ENCODE measurements at places on chromosomes 11 and 22.

DNA sequence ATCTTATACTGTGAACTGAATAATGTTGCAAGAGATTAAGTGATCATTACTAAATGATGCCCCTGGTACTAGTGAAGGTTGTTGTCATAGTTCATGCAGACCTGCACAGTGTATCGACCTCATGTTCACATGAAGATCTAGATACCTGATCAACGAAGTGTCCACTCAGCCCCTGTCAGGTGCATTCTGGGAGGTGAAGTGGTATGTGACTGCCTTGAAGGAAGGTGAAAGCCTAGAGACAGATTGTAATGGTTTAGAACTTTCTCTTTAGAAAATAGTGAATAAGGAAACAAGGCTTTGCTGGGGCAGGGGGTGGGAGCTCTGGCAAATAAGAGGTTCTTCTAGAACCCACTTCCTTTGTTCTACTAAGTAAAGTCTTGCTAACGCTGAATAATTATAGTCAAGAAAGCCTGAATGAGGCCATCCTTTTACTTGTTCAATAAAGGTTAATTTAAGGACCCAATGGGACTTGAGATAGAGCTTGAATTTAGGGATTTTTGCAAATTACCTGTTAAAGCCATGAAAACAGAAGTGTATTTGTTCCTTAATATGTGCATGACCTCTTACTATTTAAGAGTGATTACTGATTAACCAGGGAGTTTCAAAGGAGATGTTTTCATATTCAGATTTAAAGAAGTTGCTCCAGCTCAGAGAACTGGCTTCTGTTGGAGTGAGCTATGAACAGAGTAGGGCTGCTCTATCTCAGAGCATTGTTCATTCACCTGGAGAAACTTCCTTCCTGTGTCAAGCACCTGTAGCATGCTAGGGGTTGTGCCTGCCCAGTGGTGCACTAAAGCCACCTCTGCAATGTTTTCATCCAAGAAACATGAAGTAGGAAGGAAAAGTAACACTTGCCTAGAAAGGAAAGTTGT lies 45.3 kb downstream of the C22orf31 start:
- DNase-seq: no peak

DNA sequence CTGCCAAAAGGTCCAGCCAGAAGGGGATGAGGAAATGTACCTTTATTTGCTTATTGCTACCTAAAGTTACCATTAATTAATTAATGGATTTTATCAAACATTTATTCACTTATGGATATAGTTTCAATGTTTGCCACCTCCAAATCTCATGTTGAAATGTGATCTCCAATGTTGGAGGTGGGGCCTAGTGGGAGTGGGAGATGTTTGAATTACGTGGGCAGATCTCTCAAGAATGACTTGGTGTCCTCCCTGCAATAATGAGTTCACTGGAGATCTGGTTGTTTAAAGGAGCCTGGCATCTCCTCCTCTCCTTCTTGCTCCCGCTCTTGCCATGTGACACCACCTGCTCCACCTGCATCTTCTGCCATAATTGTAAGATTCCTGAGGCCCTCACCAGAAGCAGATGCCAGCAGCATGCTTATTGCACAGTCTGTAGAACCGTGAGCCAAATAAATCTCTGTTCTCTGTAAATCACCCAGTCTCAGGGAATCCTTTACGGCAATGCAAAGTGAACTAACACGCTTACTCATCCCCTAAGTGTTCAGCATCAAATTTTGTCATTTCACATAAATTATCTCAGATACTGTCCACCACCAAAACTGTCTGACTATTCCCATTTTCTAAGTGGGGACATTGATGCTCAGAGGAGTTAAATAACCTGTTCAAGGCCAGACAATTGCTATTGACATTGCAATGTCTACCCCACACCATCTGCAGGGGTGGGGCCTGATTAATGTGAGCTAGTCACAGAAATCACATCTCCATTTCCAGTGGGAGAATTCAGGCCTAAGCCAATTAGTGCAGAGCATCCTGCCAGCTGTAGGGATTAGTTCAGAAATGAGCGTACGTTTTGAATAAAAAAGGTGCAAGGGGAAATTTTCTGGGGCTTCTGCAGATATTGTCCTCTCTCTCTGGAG lies 51.6 kb upstream of the SYN3 start:
- DNase-seq: no peak

DNA sequence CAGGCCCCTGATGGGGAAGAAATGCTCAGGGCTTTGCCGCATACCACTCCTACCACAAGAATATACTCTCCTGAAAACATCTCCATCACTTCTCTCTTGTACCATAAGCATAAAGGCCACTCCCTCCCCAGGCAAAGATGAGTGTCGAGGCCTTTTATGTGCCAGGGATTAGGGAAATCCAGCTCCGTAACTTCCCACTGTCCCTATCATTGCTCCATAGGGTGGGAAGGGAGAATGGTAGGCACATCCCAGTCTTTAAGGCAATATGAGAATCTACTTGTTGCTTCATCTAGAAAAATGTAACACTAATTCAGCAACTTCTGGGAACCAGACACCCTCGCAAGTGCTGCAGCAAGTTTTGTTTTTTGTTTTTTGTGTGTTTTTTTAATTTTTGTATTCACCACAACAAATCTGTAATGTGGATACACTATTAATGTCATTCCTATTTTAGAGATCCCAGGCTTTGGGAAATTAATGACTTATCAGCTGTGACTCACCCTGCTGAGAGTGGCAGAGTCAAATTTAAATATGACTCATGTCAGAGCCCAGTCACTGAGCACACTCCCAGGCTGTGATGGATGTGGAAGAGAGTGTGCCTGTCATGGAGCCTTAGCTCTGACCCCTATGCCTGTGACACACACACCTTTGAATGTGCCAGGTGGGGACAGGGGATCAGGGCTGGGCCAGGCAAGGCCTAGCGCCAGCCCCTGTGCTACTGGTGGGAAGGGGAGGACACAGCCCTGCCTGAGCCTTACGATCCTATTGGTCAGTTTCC lies 23.4 kb downstream of the PANX1 start:
- no peak for DNase-seq

- DNase-seq: no peak
These were observed 456 bp upstream of the PARVB start for GRCh38 chr22:44023404-44024287.

DNA sequence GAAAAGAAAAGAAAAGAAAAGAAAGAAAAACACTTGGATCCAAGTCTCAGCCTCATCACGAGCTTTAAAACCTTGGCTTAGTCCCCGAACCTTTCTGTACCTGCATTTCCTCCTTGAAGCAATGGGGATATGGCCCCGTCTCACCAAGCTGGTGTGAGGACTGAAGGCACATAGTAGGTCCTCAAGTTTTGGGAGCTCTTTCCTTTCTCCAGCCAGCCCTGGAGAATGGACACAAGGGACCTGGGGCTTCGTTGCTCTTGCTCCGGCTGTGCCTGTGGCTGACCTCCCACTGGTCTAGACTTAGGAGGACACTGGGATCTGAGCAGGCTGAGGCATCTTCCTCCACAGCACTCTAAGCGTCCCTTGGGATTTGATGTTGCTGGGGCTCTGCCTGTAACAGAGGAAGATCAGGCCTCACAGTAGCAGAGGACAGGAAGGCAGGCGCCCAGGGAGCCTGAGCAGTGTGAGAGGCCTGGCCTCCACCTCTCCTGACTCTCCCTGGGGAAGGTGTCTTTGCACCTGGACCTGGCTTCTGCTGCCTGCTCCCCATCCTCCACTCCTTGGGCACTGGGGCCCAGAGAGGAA lies 32.8 kb downstream of the KCNC1 start:
- DNase-seq: no peak

- no peak for DNase-seq
These were observed 239.3 kb downstream of the GRIK4 start for GRCh38 chr11:120750647-120751549.

DNA sequence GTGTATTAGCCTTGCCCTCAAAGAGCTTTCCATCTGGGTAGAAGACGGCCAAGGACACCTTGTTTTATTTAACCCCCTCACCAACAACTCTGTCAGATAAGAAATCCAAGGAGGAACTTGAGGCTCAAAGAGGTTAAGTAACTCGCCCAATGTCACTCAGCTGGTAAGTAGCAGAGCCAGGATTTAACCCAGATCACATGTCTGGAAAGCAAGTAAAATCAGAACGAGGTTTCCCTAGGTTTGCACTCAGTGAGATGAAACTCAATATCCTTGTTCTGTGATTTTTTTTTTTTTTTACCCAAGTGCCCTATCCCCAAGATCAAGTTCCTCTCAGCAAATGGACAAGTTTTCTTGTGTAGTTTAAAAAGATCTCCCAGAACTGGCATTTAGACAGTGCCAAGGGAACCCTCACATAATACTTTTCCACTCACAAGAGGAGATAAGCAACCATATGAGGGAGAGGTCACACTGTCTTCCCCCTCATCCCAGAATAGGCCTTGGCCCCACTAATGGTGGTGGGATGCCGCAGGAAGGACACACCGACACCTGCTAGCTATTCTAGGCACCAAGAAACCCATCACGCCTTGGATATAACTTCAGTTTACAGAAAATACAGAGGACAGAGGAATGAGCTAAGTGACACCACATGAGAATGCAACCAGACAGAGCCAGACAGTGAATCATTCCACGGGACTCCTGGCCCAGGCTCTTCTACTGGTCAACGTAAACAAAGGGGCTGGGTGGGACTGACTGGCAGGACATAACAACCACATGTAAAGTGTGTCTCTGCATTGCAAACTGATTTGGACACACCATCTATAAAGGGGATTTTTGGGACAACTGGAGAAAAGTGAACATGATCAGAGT lies 8.6 kb upstream of the ARAP1 start:
- no peak for DNase-seq

DNA sequence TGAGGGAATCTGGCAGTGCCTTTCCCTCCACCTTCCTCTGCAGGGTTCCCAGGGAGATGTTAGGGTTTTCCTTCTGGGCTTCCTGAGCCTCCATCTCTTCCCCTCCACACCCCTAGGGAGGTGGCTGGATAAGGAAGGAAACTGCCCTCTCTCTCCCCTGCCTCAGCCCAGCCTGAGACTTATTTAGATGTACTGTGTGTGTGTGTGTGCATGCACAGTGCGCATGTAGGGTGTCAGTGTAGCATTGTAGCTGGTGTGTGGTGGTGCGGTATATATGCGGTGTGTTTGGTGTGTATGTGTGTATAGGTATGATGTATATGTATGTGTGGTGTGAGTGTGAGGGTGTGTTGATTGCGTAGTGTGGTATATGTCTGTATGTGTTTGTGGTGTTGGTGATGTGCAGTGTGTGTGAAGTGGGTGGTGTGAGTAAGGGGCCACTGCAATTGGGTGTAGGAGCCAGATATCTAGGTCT lies 1.5 kb downstream of the FXYD6 start:
- no peak for DNase-seq

GRCh38 chr11:29183301-29183700 lies 833.5 kb downstream of the KCNA4 start:
- DNase-seq: no peak

- DNase-seq: no peak
These were observed 60.4 kb downstream of the LARGE2 start for GRCh38 chr11:45982656-45983470.

GRCh38 chr11:113557926-113558325 lies 82.7 kb upstream of the DRD2 start:
- DNase-seq: no peak

DNA sequence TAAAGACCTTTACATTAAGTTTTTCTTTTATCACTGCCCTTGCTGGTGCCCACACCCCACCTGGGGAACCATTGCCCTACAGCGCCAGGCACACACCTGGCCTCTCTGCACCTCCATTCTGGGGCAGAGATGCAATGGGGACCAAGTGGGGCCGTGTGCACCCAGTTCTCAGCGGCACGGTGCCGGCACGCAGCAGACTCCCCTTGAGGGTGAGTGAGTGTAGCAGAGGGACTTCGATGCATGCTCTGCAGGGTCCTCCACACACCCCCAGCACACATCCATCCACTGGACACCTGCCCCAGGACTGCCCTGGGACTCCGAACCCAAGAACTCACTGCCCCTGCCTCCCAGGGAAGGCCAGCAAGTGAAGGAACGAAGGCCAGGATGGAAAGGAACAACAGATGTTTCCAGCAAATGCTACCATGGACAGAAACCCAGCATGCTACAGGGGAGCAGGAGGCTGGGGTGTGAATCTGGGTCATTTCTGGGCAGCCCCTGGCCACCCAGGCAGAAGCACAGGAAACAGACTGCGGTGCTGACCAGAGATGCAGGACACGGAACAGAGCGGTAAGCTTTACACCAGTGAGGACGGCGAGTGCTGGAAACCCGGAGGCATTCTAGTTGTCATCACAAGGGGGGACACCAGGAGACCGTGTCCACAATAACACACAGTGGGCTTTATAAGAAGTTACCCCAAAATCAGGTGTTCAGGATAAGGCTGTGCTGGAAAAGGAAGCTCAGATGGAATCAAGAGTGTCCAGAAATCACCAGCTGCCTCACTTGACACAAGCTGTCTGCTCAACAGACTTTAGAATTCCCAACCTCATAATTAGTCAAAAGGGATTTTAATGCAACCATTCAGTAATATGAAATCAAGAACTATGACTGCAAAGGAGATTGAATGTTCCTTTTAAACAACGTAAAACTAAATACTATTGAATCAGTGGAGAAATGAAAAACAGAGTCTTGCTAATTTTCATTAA lies 32.7 kb upstream of the MOB2 start:
- DNase-seq: no peak

GRCh38 chr11:128135451-128135850 lies 451.9 kb downstream of the ETS1 start:
- no peak for DNase-seq

DNA sequence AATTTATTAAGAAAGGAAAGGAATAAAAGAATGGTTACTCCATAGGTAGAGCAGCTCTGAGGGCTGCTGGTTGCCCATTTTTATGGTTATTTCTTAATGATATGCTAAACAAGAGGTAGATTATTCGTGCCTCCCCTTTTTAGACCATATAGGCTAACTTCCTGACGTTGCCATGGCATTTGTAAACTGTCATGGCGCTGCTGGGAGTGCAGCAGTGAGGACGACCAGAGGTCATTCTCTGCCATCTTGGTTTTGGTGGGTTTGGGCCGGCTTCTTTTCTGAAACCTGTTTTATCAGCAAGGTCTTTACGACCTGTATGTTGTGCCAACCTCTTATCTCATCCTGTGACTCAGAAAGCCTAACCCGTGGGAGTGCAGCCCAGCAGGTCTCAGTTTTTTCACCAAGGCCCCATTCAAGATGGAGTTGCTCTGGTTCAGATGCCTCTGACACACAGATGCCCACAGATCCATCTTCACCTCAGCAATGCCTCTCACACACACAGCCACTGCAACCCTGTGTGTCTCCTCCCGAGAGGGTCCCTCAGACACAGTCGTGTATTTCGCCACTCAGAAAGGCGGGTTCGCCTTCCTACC lies 16.4 kb upstream of the JAM3 start:
- DNase-seq: no peak

GRCh38 chr11:11163236-11163635 lies 189.8 kb downstream of the CSNK2A3 start:
- DNase-seq: peak; percentile 17

Measured in urinary bladder (tissue), 4 donors.